ENCODE measurements at places on chromosomes 7 and 10. TPM values are rescaled to one million over a fixed set of nuclear protein-coding genes. Genes with fewer than 3 reads are reported as not detected.

Gene ZNF503
- total RNA-seq: 0.50 TPM

Gene GPR26
- not detected for total RNA-seq

Gene ZPBP
- not detected for total RNA-seq

Gene GIMAP4
- total RNA-seq: 114 TPM

Gene NKX1-2
- total RNA-seq: not detected

Gene ASB10
- not detected for total RNA-seq

Gene CHST3
- total RNA-seq: 0.38 TPM

Gene SVOPL
- not detected for total RNA-seq

Gene GPNMB
- total RNA-seq: 1.1 TPM

Gene DENND2A
- total RNA-seq: not detected

Gene CPXM2
- total RNA-seq: not detected

Gene CPA2
- not detected for total RNA-seq

Gene SORCS1
- not detected for total RNA-seq

Gene SPDYE16
- not detected for total RNA-seq

Gene CXCL12
- not detected for total RNA-seq

Gene JCAD
- total RNA-seq: 0.29 TPM

Gene LDB3
- total RNA-seq: 0.14 TPM

Gene ARL3
- 8.0 TPM for total RNA-seq

Gene GARS1
- total RNA-seq: 609 TPM

Gene ODAD2
- total RNA-seq: not detected

Gene OR2A12
- not detected for total RNA-seq

Gene MKX
- 1.0 TPM for total RNA-seq

Gene ADCY1
- total RNA-seq: 52.3 TPM

Gene CALHM3
- total RNA-seq: not detected

Gene GNAT3
- not detected for total RNA-seq

Gene SFTPA1
- not detected for total RNA-seq

Gene MEOX2
- total RNA-seq: not detected

Gene ERVW-1
- not detected for total RNA-seq

Gene AQP1
- 0.72 TPM for total RNA-seq

Gene YKT6
- total RNA-seq: 66.0 TPM

Gene GCK
- 1.3 TPM for total RNA-seq

Gene TMEM225B
- 2.5 TPM for total RNA-seq

All from activated T-cell treated with anti-CD3 and anti-CD28 coated beads, Interleukin-2, amount 50 U/mL, for 72 hours (primary cell).